COLO829 (cell line): ENCODE measurements at places on chromosomes 7 and 10.

GRCh38 chr7:138349841-138350700 is 110.0 kb upstream of the TRIM24 start:
- DNase-seq = no peak

- DNase-seq = no peak
These were observed 95.4 kb downstream of the TAX1BP1 start for GRCh38 chr7:27835376-27835775.

GRCh38 chr10:132940791-132941465 is 1.4 kb downstream of the CFAP46 start:
- no peak for DNase-seq

- DNase-seq = no peak
These were observed 105.3 kb downstream of the AMPH start for GRCh38 chr7:38525857-38526256.

- DNase-seq = no peak
These were observed 78.4 kb downstream of the IPMK start for GRCh38 chr10:58189269-58189668.

DNA sequence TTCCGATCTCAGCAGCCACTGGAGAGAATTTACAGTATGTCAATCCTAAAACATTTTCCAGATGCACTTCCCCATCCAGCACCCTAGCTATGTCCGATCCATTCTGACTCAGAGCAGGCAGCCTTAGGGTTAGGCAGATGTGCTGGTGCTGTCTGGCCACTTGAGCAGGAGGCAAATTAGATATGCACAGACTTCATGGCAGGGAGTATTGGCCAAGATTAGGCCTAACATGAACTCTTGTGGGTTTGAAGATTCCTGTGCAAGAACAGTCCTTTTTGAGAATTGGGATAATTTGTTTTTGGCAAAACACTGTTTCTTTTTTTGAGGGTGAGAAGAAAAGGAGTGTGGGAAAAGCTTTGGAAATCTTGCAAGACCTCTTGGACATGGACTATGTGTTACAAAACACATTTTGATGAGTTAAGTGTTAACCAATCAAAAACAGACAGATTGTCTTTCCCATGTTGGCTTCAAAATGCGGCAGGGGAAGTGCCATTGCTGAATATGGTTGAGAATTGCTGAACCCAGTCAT is 218.6 kb upstream of the INHBA start:
- no peak for DNase-seq

- DNase-seq = no peak
These were observed 66.6 kb downstream of the ALOX5 start for GRCh38 chr10:45440511-45441062.

GRCh38 chr7:54015251-54015650 is 526.9 kb upstream of the VSTM2A start:
- DNase-seq = peak; percentile 14

- DNase-seq = no peak
These were observed 2.4 kb downstream of the RBM20 start for GRCh38 chr10:110646417-110647135.

DNA sequence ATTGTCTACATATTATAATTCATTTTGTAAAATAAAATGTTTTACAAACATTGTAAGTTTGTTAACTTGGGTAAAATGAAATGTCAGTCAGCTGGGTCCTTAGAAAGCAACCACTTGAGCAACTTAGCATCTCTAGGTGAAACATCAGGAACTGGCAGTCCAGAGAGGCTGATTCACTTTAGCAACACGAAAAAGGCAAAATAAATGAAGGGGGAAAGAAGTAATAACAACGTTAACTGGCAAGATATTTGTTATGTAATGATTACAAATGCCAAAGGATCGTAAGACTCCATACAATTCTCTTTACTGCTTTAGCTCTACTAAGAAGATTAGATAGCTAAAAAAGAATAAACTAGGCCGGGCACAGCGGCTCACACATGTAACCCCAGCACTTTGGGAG is 5.0 kb downstream of the PDZD8 start:
- no peak for DNase-seq

GRCh38 chr10:126867567-126868365 is 37.5 kb upstream of the DOCK1 start:
- DNase-seq = no peak

GRCh38 chr10:78623578-78624215 is 445.1 kb upstream of the ZMIZ1 start:
- DNase-seq = peak; percentile 74

DNA sequence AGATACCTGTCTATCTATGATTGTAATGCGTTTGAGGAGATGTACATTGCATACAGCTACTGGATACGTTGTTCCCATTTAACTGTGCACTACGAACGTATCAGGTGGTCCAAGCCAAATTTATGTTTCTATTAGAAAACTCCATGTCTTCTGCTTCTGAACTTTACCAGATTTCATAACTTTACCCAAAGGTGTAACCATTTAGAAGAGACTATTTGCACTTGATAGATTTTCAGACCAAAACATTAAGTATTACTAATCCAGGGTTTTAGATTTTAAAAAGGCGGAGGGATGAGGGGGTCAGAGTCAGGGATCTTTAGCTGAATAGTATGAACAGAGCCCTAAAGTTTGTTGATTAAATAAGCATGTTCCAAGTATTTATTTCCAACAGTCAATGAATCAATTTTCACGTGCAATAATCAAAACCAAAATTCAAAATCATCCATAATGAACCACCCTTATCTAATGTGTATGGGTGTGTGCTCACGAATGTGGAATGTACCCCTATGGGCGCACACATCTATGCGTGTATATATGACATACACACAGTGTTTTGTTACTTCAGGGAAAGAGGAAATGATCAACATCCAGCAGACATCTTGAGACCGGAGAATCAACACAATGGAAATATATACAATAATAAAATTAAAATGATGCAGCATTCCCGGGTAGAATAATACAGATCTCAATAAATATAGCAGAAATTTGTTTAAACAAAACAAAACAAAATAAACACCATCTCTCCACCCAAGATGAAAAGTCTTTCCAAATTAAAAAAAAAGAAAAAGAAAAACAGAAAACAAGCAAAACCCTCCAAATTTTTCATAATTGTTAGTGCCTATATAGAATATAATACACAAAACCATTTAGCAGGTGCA is 3.4 kb downstream of the FEZF1 start:
- DNase-seq = no peak

DNA sequence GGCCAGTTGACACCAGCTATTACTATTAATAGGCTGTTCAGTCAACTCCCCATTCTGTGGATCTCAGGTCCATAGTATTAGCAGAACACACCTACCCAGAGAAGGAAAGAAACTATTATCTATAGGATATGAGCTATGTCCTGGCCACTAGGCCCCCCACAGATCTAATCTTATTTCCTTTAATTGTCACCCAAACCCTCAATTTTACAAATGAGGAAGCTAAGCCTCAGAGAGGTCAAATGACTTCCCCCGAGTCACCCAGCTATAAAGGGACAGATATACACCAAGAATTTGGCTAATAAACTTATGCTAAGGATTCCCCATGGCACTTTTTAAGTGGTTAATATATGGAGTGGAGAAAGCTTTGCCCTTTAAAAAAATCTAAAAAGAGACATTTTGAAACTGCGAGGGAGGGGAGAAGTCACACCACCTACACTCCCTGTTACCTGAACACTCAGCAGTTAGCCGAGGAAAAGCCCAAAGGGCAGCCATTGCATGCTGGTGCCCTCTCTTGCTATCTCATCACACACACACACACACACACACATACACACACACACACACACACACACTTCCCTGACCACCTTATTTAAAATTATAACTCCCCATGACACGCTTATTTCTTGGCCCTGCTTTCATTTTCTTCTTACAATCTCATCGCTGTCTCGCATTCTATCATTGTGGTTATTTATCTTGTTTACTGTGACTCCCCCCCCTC is 157.0 kb upstream of the ADO start:
- no peak for DNase-seq

DNA sequence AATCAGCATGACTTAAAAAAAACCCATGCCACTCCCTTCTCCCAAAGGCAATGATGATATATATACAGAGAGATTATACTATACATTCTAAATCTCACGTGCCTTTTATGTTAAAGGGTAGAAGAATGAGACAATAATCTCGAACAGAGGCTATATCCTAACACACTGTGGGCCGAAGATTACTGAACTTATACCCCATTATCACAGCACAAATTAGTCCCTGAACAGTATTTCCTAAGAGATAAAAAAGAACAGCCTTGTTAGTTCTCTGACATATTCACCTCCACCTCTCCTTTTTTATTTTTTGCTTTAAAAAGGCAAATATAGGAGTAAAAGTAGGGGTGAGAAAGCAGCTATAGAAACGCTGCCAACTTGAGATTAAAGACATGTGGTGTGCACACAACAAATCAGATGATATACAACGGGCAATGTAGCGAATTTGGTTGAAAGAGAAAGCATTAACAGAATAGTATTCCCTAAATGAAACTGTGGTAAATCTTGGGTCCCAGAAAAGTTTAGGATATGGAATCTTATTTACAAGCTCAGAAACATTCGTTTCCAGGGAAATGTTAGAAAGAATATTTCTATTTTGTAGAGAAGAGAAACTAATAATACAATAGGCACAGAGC is 69.5 kb downstream of the JMJD1C start:
- DNase-seq = no peak

DNA sequence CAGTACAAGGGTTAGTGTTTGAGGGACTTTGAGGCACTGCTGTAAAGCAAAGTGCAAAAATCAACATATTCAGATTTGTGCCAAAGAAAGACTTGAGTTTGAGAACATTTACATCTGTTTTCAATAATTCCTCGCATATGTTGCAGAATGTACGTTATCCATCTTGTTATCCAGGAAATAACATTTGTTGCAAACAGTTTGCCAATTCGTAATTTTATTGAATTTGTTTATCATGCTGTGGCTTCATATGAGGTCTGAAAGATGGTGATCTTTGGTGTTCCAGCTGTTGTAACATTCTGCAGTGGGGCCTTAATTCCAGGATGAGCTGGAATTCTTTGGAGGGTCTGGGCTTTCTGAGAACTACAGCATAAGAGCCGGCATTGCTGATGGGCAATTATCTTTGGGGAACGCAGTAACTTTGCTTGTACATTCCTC is 396.2 kb downstream of the LRMDA start:
- DNase-seq = no peak

GRCh38 chr7:144545330-144545729 is 141.8 kb upstream of the NOBOX start:
- DNase-seq = no peak

DNA sequence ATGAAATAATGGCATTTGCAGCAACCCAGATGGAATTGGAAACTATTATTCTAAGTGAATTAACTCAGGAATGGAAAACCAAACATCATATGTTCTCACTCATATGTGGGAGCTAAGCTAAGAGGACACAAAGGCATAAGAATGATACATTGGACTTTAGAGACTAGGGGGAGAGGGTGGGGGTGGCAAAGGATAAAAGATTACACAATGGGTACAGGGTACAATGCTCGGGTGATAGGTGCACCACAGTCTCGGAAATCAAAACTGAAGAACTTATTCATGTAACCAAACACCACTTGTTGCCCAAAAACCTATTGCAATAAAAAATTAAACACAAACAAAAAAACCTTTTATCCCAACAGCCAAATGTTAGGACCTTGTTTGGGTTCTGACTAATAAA is 17.8 kb downstream of the AGMO start:
- DNase-seq = no peak

DNA sequence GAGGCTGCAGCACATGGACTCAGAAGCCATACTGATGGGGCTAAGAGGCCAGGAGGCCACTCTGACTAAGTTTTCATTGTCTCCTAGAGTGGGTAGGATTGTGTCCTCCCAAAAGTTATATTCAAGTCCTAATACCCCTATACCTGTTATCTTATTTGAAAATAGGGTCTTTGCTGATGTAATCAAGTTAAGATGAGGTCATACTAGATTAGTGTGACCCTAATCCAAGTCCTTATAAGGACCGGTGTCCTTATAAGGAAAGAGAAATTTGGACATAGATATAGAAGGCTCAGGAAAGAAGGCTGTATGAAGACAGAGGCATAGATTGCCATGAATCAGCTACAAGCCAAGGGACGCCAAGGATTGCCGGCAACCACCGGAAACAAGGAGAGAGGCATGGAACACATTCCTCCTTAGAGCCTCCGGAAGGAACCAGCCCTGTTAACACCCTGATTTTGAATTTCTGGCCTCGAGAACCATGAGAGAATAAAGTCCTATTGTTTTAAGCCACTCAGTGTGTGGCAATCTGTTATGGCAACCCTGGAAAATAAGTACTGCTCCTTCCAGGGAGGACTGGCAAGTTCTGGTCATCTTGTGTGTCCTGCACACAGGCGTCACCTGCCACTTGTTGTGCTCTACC is 157.0 kb downstream of the EMX2 start:
- DNase-seq = peak; percentile 42

GRCh38 chr7:92433019-92433418 is 14.3 kb upstream of the GATAD1 start:
- no peak for DNase-seq

GRCh38 chr10:21184216-21184615 is 287.1 kb upstream of the NEBL start:
- peak; percentile 87 for DNase-seq
